ENCODE measurements at places on chromosomes 5 and 9.

DNA sequence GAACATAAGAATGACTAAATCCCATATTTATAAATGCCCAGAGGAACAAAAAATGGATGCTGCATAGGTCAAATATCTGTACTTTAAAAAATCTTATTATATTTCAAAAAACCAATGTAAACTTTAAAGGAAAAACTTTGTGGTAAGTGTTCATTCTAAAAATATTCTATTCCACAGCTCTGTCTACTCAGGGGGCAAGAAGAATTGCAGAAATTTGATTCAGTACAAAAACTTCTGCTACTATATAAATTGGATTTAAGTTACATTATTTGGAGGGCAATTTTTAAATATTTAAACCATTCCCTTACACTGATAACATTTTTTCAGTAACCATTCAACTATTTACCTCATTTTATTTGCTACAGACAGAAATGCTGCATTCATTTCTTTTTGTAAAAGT is 32.1 kb downstream of the NFIB start:
- no peak for DNase-seq

GRCh38 chr9:4174546-4175175 is 125.2 kb downstream of the GLIS3 start:
- DNase-seq: no peak

GRCh38 chr5:9495121-9495520 is 50.8 kb downstream of the SEMA5A start:
- DNase-seq: no peak

- DNase-seq: no peak
These were observed 69.6 kb downstream of the PTPDC1 start for GRCh38 chr9:94153905-94154304.

DNA sequence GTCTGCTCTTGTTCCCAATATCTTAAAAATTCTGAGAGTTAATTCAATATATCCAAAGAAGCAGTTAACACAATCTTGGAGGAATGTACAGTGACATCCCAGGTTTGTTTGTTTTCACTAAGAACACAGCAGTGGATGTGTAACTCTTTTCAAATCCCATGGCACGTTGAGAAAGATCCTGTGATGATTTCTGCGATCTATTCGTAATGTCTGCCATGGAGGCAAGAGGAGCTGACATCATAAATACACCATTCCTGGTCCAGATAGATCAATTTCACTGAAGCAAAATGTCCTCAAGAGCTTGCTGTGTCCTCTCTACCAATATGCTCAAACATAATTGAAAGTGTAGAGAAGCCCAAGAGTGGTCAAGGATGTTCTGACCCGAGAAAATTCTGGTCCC is 252.8 kb upstream of the TRIM32 start:
- DNase-seq: no peak

DNA sequence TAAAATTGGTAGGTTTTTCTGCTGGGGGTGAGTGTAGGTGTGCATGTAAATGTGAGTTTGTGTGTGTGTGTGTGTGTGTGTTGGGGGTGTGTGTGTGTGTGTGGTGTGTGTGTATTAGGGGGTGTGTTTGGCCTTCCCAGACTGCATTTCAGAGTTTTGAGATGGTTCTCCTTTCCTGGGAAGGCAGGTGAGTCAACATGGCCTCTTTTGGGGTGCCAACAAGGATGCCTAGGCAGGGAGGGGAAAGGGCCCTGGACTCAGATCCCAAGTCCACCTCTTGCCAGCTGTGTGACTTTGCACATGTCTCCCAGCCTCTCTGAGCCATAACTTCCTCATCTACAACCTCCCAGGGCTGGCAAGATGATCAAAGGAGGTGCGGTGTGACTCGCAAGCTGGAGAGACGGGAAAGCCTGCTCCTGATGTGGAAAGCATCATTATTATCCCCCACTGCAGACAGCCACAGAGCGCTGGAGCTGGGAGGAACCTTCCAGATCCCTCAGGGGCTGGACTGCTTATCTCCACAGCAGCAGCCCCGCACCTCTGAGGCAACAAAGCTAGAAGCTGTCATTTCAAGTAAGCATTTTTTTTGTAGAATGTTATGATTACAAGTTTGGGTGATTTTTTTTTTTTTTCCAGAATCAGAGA is 63.5 kb upstream of the TBC1D2 start:
- no peak for DNase-seq

DNA sequence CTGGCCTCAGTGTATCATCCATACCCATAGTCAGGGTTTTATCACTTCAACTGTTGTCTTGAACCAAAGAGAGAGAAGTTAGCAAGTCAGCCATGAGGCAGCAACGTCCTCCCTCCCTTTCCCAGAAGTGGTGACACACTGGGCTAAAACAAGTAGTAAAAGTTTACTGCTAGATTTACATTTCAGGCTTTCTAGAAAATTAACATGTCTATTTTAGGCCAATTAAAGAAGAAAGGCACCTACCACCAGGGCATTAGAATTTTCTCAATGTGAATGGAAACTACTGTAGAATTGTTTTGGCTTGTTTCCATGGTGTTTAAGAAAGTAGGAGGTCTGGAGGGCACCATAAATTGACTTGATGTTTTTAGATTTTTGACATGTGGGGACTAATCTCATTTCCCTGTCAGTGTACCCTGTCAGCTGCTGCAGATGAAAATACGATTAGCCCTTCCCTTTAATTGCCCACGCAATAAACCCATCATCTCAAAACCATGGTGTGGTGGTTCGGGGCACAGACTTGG is 121.8 kb upstream of the ELL2 start:
- DNase-seq: no peak

DNA sequence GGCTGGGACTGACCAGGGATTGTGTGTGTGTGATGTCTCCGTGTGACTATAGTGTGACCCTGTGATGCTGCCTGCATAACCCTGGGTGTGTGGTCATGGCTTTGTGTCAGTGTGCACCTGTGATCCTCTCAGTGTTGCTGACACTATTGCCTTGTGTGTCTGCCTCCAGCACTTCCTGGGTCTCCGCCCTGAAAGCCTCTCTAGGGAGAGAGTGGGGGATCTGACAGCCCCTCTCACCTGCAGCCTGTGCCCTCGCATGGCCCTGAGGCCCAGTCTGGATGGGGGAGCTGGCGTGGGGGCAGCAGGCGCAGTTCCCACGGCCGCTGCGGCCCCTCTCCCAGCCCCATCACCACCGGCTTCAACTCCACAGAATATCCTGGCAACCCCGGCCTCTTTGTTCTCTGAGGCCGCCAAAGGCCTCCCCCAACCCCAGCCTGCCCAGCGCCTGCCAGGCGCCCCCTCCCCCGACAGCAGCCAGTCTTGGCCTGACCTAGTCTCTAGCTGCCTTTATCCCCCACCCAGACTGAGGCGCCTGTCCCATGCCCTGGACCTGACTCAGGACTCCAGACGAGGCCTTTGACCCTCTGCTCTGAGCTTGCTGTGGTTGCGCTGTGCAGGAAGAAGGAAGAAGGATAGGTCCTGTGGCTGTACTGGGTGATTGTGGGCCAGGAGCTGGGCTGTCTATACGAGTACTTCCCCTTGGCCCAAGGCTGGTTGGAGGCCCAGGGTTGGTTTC is 38.7 kb downstream of the CXXC5 start:
- DNase-seq: no peak

DNA sequence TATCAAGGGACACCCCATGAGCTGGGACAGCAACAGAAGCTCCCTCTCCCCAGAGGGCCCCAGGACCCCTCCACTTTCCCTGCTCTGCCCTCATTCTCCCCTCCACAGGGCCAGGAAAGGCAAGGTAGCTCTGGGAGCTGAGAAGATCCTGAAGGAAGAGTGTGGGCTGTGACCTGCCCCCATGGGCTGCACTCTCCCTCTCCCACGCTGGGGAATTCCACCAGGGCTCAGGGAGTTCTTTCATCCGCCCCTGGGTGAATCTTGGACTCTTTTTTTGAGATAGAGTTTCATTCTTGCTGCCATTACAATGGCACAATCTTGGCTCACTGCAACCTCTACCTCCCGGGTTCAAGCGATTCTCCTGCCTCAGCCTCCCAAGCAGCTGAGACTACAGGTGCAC is 73.8 kb downstream of the C9orf50 start:
- no peak for DNase-seq

GRCh38 chr5:93585767-93586385 is 2.9 kb downstream of the NR2F1 start:
- no peak for DNase-seq

- DNase-seq: no peak
These were observed 175.6 kb downstream of the SPATA31D1 start for GRCh38 chr9:82164159-82164558.

Data from stimulated activated CD4-positive, alpha-beta T cell treated with anti-CD3 and anti-CD28 coated beads, Interleukin-4, amount 100 ng/mL, for 4 hours (primary cell).